Immature natural killer cell (primary cell): ENCODE measurements at places on chromosomes 11 and 22. TPM values are rescaled to one million over a fixed set of nuclear protein-coding genes. Genes with fewer than 3 reads are reported as not detected.

DNA sequence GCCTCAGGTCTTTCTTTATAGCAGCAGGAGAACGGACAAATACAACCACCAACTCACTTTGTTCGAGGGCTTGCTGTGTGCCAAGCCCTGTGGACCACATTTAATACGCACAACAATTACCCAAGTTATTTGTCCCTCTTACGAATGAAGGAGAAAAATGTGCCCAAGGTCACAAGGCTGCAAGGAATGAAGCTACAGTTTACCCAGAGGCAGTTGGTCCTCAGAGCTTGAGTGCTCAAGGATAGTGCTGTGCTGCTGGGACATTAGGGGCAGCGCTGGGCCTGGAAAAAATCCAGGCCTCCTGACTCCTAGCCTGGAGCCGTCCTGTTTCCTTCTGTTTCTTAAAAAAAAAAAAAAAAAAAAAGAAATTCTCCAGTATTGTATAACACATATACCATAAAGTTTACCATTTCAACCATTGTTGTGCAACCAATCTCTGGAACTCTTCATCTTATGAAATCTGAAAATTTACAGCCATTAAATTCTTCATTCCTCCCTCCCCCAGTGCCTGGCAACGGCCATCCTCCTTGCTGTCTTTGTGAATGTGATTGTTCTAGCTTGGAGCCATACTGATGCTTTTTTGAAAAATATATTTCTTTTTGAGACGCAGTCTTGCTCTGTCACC is 1.0 kb upstream of the C11orf86 start:
- no peak for DNase-seq

DNA sequence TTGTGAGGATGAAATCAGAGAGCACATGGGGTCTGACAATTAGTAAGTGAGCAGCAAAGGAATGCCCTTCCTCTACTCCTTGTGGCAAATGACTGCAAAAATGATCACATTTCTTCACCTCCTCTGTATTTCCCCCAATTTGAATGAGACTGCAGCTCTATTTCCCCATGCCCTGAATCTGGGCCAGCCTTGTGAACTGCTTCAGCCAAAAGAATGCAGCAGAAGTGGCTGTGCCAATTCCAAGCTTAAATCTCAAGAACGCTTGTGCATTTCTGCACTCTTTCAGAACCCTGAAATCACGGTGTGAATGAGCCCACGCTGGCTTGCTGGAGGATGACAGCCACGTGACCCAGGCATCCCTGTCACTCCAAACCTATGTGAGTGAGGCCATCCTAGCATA is 9.9 kb downstream of the SLC43A3 start:
- DNase-seq = no peak

The RNF141 gene
- polyA plus RNA-seq = 13.0 TPM

- DNase-seq = no peak
These were observed 67.0 kb downstream of the BCL2L13 start for GRCh38 chr22:17705546-17705945.

- DNase-seq = no peak
These were observed 23.2 kb upstream of the UBASH3B start for GRCh38 chr11:122632181-122632824.

- no peak for DNase-seq
These were observed 99.7 kb downstream of the DSCAML1 start for GRCh38 chr11:117697319-117697718.

DNA sequence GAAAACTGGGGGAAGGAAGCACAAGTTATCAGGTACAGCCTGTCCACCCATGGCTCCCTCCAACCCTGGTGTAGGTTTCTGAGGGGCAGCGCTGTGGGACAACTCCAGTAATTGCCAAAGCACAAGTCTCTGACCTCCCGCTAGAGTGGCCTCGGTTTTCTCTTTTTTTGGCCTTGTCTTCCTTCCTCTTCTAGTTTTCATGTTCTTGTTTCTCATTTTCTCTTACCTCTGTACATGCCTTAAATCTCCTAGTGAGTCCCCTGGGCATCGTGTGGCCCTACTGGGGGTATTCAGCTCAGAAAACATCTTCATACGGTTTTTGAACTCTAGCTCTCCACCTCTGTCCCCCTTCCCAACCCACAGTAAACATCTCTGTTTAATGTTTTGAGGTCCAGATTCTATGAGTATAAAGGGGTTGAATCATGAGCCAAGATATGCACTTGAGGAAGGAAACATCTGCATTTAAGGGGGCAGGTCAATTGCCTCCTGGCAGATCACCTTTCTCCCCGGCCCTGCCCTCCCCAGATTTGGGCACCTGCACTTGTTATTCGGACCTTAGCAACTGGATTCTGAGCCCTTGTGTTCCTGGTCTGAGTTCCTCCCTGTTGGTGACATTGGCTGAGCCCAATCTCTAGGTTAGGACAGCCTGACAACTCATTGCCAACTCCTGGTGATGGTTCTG is 8.4 kb upstream of the LMO2 start:
- DNase-seq = no peak

DNA sequence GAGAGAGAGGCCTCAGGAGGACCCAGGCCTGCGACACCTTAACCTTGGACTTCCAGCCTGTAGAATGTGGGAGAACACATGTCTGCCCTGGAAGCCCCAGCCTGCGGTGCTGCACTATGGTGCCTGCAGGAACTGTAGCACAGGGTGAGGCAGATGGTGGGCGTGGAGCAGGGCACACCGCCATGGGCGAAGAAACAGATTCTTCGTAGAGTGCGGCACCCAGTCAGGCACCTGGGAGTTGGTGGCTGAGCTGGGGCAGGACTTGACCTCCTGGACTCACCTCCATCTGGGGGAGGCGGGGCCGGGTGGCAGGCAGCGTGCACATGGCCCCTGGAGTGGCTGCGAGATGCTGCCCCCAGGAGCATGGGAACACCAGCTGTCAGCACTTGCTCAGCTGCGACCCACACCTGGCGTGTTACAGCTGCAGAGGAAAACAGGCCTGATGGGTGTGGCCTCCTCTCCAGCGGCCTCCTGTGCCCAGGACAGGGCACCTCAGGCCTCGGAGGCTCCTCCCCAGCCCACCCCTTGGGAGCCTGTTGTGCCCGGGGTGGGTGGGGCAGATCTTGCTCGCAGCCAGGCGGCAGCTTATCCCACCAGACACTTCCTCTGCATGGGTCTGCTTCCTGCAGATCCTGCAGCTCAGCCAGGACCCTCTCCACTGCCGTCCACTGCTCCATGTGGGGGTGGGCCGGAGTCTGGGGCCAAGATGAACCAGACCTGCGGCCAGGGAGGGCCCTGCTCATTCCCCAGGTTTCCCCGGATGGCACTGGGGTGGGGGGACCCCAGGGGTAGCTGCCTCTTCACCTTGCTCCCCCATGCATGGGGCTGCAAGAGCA is 80.4 kb downstream of the MYEOV start:
- no peak for DNase-seq
